Bronchus fibroblast of lung (primary cell): ENCODE measurements at places on chromosomes 16 and 17. TPM values are rescaled to one million over a fixed set of nuclear protein-coding genes. Genes with fewer than 3 reads are reported as not detected.

The ROGDI gene
- 18.3 and 27.1 TPM in 2 replicates for total RNA-seq

The GJD3 gene
- total RNA-seq = 0.89 and 3.0 TPM in 2 replicates

The ZNF469 gene
- total RNA-seq = 2.8 and 3.2 TPM in 2 replicates

The SCIMP gene
- not detected in 2 replicates for total RNA-seq

The SSH2 gene
- total RNA-seq = 5.4 and 6.2 TPM in 2 replicates

The PRCD gene
- total RNA-seq = 1.2 and 2.2 TPM in 2 replicates

The OTOP3 gene
- total RNA-seq = not detected in 2 replicates

The APOBR gene
- not detected in 2 replicates for total RNA-seq

The PPP1R27 gene
- not detected in 2 replicates for total RNA-seq

The KRTAP3-2 gene
- total RNA-seq = not detected in 2 replicates

The FBXL20 gene
- 4.7 and 4.9 TPM in 2 replicates for total RNA-seq

The GAS7 gene
- total RNA-seq = 1.0 and 1.3 TPM in 2 replicates

The CDT1 gene
- total RNA-seq = 64.8 and 67.1 TPM in 2 replicates
